ENCODE measurements at places on chromosomes 12 and 14. TPM values are rescaled to one million over a fixed set of nuclear protein-coding genes. Genes with fewer than 3 reads are reported as not detected.

CFAP251 gene
- 1.6 TPM for total RNA-seq

BDKRB2 gene
- 0.18 TPM for total RNA-seq

SRGAP1 gene
- 14.8 TPM for total RNA-seq

AQP2 gene
- total RNA-seq = not detected

SERPINA3 gene
- total RNA-seq = not detected

TC2N gene
- total RNA-seq = not detected

DNA sequence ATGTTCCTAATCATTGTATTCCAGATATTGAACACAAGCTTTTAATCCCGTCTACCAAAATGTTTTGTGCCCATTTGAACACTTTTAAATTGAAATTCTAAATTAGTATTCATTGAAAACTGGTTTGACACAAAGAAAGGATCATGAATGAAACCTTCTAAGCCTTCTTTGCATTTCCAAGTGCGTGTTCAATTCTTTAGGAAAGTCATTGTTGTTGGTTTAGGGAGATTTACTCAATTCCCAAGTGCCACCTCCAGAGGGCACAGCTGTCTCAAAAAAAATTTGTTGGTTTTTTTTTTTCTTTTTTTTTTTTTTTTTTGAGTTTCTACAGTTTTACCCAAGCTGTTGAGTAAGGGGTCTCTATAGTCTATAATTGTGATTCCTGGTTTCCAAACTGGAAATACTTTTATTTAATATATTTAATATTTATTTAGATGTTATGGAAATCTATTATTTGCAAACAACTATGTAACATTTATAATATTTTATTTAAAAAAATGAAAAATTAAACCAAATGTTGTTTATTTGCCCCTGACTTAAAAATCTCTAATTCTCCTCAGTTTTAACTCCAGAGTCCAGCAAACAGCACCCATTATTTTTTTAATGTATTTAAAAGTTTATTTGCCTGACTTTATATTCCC, 79.9 kb downstream of the NEDD1 start:
- DNase-seq = peak; percentile 38

DNA sequence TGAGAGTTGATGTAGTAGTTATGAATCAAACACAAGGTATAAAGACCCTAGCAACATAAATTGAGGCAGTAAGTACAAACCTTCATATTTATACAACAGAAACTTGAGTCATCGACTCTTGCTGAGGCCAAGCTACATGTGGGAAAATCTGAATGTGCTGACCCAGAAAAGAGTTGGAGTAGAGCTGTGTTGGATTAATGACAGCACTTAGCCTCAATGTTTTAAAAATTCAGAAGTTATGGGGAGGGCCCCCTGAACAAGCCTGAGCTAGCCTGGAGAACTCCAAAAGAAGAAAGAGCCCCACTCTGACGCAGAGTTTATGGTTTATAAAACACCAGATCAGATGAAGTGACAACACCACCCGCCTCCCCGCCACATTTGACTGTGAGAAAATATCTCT, 100.0 kb downstream of the DUSP6 start:
- DNase-seq = no peak

GRCh38 chr14:94110552-94111181, at the start of gene IFI27:
TSS of gene IFI27 (plus strand) at chr14:94110736.
- DNase-seq = no peak

- no peak for DNase-seq
These were observed 150.2 kb upstream of the CLEC14A start for GRCh38 chr14:38405851-38406635.

DNA sequence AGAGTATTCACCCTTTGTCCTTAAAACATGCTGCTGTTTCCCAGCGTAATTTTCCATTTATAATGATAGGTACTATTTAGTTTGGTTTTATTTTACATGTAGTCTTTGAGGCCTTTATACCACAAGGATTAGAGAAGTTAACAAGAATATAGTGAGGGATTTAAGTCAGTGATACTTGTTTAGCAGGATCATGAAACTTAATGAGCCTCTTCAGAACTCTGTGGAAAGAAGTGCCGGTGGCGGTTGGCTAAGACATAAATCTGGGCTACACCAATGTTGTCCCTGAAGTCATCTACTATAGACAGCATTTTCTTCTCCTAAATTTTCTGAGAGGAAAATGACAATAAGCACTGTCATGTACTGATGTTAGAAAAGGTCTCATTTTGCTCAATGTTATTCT, 1226.0 kb upstream of the SEL1L start:
- DNase-seq = no peak

- peak; percentile 57 for DNase-seq
These were observed 1.4 kb upstream of the ARHGEF40 start for GRCh38 chr14:21068521-21069387.

GRCh38 chr12:113462998-113463745, 8.5 kb downstream of the LHX5 start:
- no peak for DNase-seq

DNA sequence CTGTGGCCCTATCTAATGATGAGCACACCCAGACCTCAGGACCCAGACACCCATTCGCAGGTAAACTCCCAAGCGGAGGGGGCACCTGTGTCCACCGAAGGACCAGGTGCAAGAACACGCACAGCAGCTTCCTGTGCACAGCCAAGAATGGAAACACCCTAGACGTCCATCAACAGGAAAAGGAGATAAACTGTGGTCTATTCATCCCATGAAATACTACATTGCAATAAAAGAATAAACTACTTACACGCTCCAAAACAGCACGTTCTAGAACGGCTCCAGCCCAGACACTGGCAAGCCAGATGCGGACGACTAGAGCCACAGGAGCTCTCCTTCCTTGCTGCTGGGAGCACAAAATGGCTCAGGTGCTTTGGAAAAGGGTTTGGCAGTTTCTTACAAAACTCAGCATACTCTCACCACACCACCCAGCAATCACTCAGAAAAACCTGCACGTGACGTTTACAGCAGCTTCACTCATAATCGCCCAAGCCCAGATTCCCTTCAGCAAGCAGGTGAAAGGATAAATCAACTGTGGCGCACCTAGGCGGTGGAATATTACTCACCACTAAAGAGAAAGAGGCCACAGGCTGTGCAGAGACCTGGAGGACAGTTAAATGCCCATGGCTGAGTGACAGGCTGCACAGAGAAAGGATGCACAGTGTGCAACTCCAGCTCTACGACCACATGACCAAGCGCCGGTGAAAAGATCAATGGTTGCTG, 21.0 kb downstream of the BRF1 start:
- no peak for DNase-seq

DNA sequence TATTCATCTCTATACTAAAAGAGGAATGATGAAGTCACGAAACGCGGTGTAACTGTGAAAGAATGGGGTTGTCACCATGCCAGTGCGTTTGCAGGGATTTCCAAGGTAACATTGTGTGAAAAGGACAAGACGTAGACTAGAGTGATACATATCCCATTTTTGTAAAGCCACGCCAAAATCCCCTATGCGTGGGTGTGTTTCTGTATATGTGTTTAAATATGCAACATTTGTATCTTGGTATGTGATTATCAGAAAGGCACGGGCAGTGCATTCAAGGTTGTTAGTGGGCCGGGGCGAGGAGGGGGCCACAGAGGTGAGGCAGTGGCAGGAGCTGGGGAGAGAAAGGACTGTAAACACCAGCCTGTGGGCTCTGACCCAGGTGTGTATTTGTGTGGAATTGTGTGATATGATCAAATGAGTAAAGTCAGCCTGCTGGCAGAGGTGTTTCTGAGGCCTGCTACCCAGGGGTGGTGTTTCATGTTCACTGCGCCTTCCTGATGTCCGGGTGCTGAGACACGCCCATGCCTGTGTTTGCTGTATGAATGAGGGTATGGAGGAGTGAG, 137.8 kb downstream of the ADGRD1 start:
- no peak for DNase-seq

DNA sequence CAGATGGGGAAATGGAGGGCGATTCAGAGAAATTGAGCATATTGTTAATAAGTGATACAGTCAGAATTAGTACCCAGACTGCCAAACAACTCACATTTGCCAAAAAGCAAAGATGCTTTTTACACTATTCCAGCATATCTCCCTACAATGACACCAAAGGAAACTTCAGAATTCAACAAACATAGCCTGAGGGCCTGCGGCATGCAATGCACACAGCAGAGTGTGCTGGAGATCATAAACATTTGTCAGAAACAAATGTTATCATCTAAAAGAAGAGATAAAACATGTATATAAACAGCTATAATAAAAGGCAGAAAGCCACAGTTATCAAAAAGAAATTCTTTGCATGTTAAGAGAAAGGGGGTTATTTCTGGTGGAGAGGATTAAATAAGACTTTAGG, 20.1 kb upstream of the GARIN6 start:
- DNase-seq = no peak

GRCh38 chr12:3326850-3327780, 163.9 kb upstream of the PRMT8 start:
- DNase-seq = no peak

DNA sequence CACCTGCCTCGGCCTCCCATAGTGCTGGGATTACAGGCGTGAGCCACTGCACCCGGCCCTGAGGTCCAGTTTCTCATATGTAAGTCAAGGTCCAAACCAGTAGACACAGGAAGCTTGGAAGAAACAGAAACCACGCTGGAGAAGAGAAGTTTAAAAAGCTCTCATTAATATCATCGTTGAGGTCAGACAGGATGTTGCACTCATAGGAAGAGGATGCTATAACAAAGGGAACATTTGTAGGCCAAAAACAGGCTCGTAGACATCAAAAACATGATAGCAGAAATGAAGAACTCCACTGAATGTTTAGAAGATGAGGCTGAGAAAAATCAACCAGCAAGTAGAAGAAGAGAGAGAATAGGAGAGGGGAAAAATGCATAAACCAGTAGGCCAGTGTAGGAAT, 46.8 kb downstream of the ACACB start:
- DNase-seq = no peak

GRCh38 chr12:45669093-45669492, 60.4 kb upstream of the ARID2 start:
- DNase-seq = no peak

- DNase-seq = no peak
These were observed 230.2 kb upstream of the DIO3 start for GRCh38 chr14:101331141-101331525.

GRCh38 chr14:90290337-90291011, 34.1 kb downstream of the PSMC1 start:
- no peak for DNase-seq

- DNase-seq = no peak
These were observed 14.6 kb downstream of the PCNX4 start for GRCh38 chr14:60106339-60106738.

GRCh38 chr12:116698116-116698515, 39.8 kb downstream of the SPRING1 start:
- no peak for DNase-seq

All from neural crest cell (in vitro differentiated cells).